ENCODE measurements at places on chromosomes 3 and 15. TPM values are rescaled to one million over a fixed set of nuclear protein-coding genes. Genes with fewer than 3 reads are reported as not detected.

GRCh38 chr3:186452517-186452916 is 90.5 kb upstream of the DGKG start:
- DNase-seq: no peak

DNA sequence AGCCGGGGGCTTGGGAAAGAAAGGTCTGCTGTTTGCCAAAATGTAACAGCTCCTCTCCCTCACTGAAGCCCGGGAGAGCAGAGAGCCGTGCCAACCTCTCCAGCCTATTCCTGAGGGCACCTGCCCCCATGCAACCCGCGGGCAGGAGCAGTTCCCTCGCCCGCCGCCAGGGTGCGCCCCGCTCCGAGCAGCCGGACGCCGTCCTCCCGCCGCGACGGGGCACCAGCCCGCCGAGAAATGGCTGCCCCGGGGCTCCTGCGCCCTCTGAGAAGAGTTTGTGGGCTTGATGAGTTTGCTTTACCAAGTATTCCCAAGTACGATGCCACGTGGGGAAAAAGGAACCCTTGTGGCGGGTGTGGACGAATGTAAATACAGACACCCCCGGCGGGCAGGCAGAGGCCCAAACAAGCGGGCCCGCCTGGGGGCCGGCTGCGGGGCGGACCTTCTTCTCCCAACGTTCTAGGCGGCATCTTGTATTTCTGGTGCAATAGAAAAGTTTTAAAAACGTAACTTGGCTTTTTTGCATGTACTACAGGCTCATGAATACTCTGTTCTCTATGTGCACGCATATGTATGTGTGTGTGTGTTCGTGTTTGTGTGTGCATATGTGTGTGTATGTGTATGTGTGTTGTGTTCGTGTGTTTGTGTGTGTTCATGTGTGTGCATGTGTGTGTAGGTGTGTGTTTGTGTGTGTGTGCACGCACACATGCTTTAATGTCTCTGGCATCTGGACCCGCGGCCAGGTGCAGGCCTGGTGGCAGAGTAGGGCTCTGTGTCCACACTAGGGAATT is 162.9 kb downstream of the CHSY1 start:
- DNase-seq: peak; percentile 67

DNA sequence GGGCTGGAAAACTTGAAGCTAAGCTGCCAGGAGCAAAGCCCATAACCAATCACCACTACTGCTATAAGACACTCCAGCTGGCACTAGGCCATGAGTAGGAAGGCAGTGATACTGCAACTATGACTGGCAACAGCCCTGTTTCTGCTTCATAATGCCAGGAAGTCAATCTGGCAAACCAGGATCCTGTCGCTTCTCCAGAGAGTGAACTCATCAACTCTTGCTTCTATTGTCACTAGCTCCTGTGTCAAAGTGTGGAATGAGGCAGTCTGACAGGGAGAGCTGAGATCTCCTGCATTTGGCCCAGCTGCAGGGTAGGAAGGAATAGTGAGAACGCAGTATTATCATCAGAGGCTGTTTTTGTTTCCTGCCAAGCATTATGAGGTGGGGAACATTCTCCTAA is 105.3 kb downstream of the CTNNB1 start:
- DNase-seq: no peak

The CISH gene
- total RNA-seq: 6.2 TPM

The DGKG gene
- total RNA-seq: 7.3 TPM

The KLHL6 gene
- total RNA-seq: 3.7 TPM

GRCh38 chr3:141321109-141321497 is 47.2 kb upstream of the ZBTB38 start:
- no peak for DNase-seq

DNA sequence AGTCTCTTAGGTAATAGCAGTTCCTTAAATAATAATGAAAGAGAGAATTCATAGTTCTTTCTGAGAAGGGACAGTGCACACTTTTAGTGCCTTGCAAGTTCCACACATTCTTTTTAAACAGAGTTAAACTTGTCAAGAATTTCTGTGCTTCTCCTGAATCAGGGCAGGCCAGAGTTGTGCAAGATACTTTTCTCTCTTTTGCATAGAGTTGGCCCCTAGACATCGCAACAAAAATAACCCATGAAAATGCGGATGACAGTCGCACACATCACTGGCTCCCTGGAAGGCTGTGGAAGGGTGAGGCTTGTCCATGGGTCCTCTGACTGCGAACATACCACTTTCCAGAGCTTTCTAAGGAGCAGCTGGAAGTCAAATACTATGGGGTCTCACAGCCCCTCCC is 40.1 kb downstream of the FBLN2 start:
- no peak for DNase-seq

DNA sequence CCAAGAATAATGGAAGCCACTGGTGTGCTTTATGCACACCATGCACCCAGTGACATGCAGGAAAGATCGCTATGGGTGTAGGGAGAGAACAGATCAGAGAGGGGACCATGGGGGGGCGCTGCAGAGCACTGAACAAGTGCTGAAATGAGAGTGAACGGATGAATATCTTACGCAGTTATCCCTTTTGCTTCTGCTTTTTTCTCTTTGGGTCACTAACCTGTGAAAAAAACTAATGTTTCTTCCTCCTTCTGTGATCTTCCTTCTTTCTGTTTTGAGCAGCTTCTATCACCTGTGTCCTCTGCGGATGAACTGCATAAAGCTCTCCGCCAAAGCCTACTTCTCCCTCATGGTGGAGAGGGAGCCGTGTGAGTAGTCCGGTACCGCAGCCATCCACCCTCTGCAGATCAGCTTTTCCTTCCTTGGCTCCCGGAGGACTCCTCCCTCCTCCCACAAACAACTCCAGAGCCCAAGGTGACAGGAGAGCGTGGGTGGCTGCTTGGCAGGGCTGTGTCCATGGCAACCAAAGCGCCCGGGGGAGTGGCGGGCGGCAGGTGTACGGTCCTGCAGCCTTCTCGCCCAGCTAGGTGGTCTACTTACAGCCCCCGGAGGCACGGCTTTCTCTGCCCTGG is 106.2 kb downstream of the DGKG start:
- no peak for DNase-seq

- no peak for DNase-seq
Observed at GRCh38 chr3:11699083-11699427, 55.3 kb upstream of the VGLL4 start.

DNA sequence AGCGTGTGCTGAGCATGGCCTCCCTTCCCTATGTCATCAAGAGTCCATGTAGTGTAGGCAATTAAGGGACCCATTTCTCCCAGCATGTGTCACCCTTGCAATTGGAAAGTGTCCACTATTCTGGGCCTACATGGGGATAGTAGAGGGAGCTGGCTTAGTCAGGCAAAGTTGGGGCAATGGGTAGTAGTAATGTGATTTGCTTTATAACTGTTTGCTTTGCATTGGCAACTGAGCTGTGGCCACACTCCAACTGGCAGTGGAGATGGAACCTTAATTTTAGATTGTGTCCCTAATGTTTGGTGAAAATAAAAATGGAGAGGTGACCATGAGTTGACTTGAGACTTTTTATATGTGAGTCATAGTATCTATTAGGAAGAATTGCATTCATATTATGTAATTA is 97.7 kb upstream of the SAMMSON start:
- no peak for DNase-seq

DNA sequence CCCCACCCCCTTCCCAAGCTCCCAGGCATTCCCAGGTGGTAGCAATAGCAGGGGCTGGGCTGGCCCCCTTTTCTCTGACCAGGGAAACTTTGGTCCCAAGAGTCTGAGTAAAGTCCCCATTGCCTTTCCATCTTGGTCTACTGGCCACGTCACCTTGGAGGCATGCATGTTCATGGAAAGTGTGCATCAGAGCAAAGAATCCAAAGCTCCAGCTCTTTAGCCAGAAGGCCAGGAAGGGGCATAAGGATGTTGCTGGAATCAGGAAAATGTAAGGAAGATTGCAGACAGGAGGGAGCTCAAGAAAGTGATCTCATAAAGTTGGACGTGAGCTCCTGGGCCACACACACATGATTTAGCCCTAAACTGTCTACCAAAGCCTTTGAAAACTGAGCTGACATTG is 63.6 kb downstream of the KBTBD12 start:
- DNase-seq: no peak

- DNase-seq: no peak
Observed at GRCh38 chr15:23397779-23398178, 43.2 kb downstream of the GOLGA8S start.

The SLC22A13 gene
- total RNA-seq: 0.95 TPM

GRCh38 chr3:183490211-183490601 is 61.8 kb upstream of the MCF2L2 start:
- DNase-seq: no peak

The SMCO1 gene
- not detected for total RNA-seq

GRCh38 chr3:174846055-174846454 is 13.1 kb upstream of the NAALADL2 start:
- DNase-seq: no peak

The NME9 gene
- 2.6 TPM for total RNA-seq
